ENCODE measurements at places on chromosomes 5 and 9. TPM values are rescaled to one million over a fixed set of nuclear protein-coding genes. Genes with fewer than 3 reads are reported as not detected.

GRCh38 chr5:40261984-40262383 lies 417.7 kb upstream of the PTGER4 start:
- no peak for DNase-seq

DNA sequence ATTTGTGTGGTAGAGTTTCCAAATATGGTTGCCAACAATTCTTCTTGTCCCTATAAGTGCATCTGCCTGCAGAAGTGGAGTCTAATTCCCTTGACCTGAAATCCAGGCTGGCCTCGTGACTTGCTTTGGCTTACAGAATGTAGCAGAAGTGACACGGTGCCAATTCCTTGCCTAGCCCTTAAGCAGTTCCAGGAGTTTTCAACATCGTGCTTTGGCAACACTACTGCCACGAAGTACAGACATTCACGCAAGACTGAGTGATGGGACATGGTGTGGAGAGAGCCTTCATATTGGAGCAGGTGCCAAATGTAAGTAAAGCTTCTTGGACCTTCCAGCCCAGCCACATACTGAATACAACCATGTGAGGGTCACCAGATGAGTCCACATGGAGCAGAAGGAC lies 92.9 kb upstream of the NEK6 start:
- no peak for DNase-seq

- no peak for DNase-seq
Observed at GRCh38 chr9:4680750-4681149, 1.4 kb downstream of the CDC37L1 start.

PCDHGA9 gene
- total RNA-seq: 24.6 TPM

- no peak for DNase-seq
Observed at GRCh38 chr9:109418827-109419226, 79.3 kb downstream of the PTPN3 start.

DNA sequence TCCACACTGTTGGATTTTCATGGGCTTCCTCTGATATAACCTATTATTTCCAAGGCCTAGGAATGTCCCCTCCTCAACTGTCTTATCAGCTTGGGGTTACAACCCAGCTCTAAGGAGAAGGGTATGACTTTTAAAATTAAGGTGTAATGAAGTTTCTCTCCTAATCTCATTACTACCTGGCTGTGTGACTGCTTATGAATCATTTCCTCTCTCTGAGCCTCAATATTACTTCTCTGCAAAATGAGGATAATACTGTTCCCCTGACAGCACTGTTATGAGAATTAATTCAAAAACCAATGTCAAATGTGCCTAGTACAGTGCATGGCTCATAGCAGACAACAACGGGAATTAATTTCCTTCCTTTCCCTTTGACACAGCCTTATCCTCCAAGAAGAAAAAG lies 118.9 kb downstream of the NR6A1 start:
- no peak for DNase-seq

GRCh38 chr5:95617057-95617456 lies 2.8 kb upstream of the GPR150 start:
- DNase-seq: no peak

Data from cerebellum (tissue), 4 donors.